ENCODE measurements at places on chromosomes 5 and 9. TPM values are rescaled to one million over a fixed set of nuclear protein-coding genes. Genes with fewer than 3 reads are reported as not detected.
A peak's percentile ranks its signal among the peaks of the same experiment; 100 is the strongest.

FOXD4L6 gene
- 0.25 TPM for total RNA-seq

OR1J2 gene
- not detected for total RNA-seq

PCDHAC2 gene
- 3.1 TPM for total RNA-seq

SPATA31C2 gene
- total RNA-seq = not detected

CCDC171 gene
- 1.1 TPM for total RNA-seq

PTGES gene
- 4.2 TPM for total RNA-seq

GZMA gene
- total RNA-seq = 4.8 TPM

EQTN gene
- not detected for total RNA-seq

CNTNAP3 gene
- total RNA-seq = 6.3 TPM

DNA sequence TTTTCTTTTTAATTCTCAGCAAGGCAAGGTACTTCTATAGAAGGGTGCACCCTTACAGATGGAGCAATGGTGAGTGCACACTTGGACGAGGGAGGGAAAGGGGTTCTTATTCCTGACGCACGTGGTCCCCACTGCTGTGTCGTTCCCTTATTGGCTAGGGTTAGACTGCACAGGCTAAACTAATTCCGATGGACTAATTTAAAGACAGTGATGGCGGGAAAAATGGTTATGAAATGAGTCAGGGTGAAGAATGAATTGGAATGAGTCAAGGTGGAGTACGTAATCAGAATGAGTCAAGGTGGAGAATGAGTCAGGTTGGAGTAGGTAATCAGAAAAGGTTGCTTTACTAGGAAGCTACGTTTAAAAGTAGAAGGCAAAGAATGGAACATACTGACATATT lies 2.1 kb upstream of the HMGCS1 start:
- no peak for DNase-seq

GRCh38 chr5:124678922-124679519 lies 67.4 kb downstream of the ZNF608 start:
- no peak for DNase-seq

GRCh38 chr5:16702964-16703363 lies 86.2 kb upstream of the RETREG1 start:
- DNase-seq = no peak

- no peak for DNase-seq
Observed at GRCh38 chr9:114941376-114941775, 11.0 kb upstream of the TNFSF8 start.

GRCh38 chr9:4108754-4109465 lies 191.0 kb downstream of the GLIS3 start:
- no peak for DNase-seq

GRCh38 chr5:73273379-73274050 lies 100.5 kb downstream of the TMEM174 start:
- DNase-seq = no peak

DNA sequence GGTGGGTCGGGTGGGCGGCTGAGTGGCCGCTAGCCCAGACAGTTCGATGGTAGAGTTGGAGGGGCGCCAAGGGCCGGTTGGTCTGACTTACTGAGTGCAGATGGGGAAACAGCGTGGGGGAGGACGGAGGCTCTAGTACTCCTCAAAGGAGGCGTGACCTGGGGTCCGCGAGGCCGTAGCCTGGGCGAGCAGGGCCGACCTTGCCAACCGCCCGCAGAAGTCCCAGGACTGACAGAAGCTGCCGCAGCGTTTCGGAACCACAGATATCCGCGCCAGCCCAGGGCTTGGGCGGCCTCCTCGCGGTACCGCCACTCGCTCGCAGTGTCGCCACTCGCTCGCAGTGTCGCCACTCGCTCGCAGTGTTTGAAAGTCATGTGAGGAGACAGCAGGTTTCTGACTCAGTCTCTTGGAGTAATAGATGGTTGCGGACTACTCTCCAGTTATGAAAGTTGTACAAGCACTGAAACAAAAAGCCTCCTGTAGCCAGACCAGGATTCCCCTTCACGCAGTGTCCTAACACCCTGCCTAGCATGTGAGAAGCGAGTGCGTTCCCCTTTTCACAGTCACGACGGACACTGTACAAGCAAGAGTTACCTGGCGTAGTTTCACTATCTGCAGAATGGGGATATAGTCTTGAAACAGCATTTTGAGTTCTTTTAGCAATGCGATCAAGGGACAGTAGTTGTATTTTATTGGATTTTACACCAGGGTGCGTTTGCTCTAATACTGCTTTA lies 674 bp downstream of the TMEM38B start:
- peak; percentile 84 for DNase-seq

DNA sequence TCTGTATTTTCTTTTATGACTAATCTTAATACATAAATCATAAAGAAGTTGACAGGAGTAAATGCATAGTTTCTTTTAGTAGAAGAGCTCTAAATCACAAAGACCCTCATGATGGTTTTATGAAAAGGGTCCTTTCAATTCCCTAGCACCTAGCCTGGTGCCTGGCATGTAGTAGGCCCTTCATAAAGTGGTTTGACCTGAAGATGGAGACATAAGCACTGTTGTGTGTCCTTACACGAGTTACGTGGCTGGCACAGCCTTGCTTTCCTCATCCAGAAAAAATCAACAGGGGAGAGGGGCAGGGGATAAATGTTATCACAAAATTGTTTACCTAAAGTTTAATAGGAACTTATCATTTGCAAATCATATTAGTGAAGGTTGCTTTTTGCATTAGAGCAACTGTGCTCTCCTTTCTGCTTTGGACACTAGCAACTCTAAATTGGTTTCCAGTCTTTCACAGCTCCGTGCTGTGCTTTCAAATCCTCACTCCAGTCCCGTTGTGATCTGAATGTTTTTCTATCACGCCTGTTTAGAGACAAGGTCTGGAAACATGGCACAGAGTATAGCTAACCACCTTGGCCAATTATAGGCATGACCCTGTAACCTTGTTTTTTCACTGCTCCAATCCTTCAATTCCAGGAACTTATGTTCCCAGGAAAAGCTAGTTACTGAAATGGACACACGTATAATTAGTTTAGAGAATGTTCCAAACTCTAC lies 55.7 kb downstream of the ARL15 start:
- no peak for DNase-seq

DNA sequence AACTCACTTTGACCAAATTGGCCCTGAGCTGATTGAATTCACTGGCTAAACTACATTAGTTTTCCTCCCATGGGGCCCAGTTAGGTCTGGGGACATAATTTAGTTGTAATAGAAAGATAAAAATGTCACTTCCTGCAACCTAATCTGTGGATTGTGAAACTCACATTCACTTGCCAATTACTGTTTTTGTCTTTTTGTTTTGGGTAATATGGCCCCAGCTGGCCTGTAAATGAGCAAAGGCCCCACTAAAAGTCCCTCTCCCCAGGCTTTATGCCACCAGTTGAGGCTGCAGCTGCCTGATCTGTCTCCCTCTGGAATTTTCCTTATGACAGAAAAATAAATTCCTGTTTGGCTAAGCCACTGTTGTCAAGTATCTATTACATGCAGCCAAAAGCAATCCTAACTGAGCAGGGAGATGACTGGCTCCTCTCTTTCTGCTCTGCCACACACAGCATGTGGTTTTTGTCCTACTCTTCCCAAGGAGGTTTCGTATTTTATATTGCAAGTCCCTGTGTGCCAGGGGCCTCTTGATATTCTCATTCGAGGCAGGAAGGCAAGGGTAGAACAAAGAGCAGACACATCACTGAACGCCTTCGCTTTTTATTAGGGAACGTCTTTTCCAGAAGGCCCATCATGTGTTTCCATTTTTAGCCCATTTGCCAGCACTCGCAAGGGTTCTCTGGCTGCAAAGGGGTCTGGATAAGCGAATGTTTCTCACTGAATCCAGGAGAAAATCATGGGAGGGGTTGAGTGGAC lies 24.1 kb upstream of the SLC25A48 start:
- DNase-seq = no peak

- no peak for DNase-seq
Observed at GRCh38 chr5:96278981-96279380, 154.1 kb downstream of the PCSK1 start.

- DNase-seq = peak; percentile 79
Observed at GRCh38 chr5:172903790-172904189, 55.4 kb upstream of the RPL26L1 start.

GRCh38 chr9:93464876-93465275 lies 11.5 kb upstream of the FAM120AOS start:
- DNase-seq = no peak

DNA sequence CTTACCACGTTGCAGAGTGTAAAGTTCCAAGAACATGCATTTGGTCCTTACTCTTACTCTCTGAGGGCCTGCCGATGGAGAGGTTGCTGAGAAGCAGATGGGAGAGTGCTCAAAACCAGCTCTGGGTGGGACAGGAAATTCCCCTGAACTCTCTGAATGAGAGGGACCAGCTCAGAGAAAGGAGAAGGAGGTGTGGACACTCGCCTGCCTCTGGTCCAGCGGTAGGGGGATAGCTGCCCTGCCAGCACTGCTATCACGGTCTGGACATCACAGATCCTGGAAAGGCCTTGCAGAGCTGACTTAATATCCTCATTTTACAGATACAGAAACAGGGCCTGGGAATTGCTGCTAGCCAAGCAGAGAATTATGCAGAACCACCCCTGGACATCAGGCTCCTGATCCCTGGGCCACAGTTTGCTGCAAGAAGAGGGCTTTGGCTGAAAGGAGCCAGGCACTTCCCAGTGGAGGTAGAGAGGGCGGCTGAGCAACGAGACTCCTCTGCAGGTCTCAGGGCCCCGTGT lies 4.9 kb downstream of the TRAF1 start:
- no peak for DNase-seq

DNA sequence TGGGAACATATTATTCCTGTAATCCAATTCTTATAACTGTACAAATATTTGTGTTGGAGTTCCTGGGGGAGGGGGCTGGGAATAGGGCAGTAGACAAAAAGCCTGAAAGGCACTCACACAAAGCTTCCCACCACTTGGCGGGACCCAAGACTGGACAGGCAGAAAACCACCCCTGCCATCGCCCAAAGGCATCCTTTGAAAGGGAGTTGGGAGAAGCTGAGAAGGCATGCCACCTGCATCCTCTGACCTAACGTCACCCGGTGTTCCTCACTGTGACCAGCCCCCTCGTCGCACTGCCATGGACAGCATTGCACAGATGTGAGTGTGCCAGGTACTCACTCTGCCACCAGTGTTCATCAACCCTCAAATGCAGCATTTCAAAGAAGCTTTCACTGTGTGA lies 80.6 kb upstream of the SMIM23 start:
- no peak for DNase-seq

GRCh38 chr9:114240647-114241558 lies 82.0 kb upstream of the ORM1 start:
- no peak for DNase-seq

GRCh38 chr9:112286926-112287325 lies 46.5 kb downstream of the PTBP3 start:
- no peak for DNase-seq

DNA sequence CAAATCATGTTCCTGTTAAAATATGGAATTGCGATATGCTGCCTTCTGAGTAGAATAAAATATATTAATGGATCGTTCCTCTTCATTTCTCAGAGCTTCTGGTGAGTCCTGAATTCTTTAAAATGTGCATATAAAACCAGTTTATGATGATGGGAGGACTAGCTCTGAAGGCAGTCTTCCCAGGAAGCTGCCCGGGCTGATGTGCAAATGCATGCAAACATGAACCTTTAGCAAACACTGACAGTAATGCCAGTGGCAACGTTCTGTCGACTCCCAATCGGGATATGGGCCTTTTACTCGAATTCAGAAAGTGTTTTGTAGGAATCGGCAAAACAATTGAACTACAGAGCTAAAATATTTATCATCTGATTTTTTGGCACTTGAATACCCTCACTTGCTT lies 93.6 kb downstream of the TLE4 start:
- DNase-seq = no peak

DNA sequence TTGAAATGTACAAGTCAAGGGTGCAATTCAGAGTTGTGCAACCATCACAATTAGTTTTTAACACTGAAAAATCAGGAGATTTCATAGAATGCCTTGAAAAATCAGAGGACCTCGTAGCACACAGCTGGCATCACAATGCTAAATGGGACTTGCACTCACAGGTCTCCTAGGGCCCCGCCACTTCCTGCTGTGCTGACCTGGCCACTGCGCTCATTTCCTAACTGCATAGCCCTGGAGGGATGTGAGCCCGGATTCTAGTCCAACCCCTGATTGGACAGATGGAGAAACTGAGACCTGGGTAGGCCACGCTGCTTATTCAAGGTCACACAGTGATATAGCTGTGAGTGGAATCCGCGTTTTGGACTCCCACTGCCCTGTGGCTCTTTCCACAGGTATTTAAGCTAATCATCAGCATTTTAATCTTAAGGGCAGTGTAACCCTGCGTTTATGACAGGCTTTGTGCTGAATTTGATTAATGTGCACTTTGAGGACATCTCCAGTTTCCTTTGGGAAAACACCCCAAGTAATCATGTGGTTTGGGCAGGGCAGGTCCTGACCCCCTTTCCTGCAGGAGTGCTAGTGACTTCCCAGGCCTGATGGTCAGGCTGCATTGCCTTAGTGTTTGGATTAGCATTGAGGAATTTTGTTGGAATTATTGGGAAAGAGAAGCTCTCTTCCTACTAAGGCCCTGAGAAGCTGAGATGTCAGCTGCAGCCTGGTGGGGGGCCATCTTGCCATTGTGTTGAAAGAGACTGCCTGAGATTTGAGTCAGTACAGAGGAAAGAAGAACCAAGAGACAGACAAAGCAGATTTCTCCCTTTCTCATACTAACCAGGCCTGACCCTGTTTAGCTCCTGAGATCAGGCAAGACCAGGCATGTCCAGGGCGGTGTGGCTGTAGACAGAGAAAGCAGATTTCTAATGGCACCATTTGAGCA lies 36.2 kb downstream of the STC2 start:
- no peak for DNase-seq

- DNase-seq = no peak
Observed at GRCh38 chr5:167578977-167579692, 712.3 kb upstream of the WWC1 start.

- DNase-seq = no peak
Observed at GRCh38 chr9:8677741-8678140, 878.2 kb upstream of the DMAC1 start.

- DNase-seq = no peak
Observed at GRCh38 chr9:124660341-124660801, 110.7 kb downstream of the NR6A1 start.

DNA sequence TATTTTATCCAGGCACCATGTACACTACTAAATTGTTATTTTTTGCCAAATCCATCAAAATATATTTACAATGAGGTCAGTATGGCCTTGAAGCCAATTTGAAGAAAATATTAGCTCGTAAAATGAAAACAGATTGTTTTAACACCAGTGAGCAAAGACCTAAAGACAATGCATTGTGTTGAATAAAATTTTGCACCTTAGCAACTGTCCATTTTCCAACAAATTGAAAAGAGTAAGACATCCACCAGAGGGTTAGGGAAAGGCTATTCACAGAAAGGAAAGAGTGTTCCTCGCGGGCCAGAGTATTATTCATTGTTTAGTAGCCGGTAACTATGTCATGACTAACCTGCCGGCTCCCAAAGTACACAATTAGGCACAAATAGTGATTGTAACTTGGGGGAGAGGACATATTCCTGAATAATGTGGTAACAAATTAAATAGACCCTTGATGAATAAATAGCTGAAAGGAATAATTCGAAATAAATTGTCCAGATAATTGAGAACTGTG lies 213.3 kb downstream of the DNAH5 start:
- DNase-seq = no peak
